Stimulated activated CD4-positive, alpha-beta T cell treated with anti-CD3 and anti-CD28 coated beads, Interleukin-1b, Interleukin-23, amount 100 ng/mL, for 1 hour (primary cell): ENCODE measurements at places on chromosomes 11 and 22.

DNA sequence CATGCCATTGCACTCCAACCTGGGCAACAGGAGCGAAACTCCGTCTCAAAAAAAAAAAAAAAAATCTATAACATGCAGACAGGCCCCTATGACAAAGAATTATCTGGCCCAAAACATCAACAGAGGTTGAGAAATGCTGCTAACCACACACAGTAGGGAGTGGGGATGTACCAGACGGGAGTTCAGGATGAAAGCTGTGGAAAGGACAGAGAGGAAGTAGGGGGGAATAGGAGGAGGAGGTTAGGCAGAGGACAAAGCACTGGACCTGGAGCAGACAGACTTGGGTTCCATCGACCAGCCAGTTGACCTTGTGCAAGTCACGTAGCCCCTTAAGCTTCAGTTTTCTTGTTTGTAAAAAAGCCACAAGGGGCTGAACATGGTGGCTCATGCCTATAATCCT is 12.5 kb downstream of the LRP4 start:
- no peak for DNase-seq

DNA sequence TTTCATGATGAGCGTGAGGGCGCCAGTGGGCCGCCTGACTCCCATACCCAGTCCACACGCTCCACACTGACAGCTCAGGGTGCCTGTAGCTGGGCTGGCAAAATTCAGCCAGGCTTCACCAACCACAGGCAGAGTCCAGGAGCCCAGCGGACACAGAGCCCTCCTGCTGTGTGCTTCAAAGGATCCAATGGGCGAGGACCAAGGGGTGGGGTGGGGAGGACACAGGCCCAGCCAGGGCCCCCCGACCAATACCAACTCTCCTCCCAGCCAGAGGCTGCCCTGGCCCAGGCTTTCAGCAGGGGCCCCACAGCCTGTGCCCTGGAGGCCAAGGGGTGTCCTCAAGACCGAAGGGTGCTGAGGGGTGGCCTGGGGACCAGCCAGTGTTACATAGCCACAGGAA is 336.1 kb downstream of the CTTN start:
- DNase-seq = no peak

DNA sequence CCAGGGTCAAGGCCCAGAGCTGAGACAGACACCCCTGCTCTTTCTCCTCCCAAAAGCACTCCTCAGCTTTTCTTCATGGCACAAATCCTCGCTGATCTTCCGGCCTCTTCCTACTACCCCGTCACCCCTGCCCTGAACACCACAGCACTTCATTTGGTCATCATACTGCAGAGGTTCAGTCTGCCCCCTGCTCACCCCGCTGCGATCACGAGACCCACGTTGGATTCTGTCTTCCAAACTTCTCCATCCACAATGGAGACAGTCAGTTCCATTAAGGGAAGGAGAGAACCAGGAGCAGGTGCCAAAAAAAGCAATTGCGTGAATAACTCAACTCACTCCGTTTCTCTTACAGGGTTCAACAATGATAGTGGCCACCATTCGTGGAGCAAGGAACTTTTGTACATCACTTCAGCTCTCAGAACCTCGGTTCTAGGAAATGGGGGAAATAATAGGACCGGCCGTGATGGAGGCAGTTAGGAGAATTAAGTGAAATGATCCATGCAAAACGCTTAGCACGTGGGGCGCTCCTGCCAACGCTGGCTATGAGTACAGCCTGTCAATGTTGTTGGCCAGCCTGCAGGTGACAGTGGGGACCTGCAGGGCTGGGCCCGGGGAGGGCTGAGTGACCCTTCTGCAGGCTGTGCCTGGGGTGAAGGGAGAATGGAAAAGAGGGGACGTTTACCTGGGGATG is 45.9 kb downstream of the MN1 start:
- no peak for DNase-seq

DNA sequence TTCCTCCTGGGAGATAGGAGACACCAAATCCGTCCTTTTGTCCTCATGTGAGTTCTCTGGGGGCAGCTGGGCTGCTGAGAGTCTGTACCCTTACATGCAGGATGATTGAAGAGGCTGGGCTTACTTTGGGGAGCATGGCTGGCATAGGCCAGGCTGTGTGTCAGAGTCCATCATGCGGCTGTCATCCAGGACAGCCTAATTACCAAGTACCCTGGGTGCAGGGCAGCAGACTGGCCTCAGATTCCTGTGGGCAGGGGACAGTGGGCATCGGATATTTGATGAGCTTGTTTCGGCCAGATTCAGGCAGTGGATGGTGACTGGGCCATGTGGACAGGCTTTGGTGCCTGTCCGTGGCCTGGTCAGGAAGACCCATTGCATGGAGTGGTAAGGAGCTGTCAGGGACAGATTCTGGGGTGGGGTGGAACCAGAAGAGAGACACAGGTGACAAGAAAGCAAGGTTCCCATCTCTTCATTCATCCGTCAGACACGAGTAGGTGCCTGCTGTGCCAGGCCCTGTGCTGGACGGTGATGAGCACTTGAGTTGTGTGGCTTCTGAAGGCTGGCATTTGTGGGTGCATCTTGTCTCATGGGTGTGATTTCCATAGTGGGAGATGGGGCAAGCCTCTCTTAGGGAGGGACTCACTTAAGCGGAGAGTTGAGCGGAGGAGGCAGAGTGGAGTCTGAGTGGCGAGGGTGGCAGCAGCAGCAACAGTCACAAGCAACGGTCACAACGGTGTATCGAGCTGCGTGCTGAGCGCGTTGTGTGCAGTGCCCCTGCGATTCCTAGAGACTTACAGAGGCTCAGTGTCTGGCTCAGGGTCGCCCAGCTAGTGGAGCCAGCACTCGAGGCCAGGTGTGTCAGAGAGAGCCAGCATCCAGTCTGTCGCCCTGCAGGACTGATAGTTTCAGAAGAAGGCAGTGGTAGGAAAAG is 48.7 kb downstream of the TBC1D22A start:
- no peak for DNase-seq

- DNase-seq = no peak
Measured at GRCh38 chr11:43278193-43278956, 33.4 kb upstream of the API5 start.

GRCh38 chr11:47372422-47372821 is 5.9 kb downstream of the SPI1 start:
- DNase-seq = no peak

DNA sequence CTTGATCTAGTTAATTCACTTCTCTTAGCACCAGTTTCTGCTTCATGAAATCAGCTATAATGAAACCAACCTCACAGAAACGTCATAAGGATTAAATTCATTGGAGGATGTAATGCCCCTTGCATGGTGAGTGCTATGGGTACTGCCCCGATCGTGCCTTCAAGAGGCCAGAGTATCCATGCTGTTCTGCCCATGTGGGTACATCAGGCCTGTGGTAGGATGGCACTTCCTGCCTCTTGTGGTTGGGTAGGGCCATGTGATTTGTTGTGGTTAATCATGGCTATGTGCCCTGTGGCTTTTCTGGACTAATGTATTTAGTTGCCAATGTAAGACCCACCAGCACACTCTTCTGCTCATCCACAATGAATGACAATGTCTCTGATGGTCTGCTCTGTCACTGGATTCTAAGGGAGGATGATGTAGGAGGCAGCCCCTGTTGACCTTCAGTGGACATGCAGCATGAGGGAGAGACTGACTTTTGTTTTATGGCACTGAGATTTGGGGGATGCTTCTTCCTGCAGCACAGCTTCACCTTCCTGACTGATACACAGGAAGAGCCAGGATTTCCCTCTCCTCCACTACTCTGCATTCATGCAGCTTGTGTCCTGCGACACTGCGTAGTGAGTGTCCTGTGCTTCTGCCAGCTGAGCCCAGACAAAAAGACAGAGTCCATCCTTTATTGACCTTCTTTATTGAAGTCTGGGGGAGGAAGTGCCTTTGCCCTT is 66.2 kb downstream of the DHCR7 start:
- no peak for DNase-seq

- no peak for DNase-seq
Measured at GRCh38 chr11:32172848-32173834, 82.3 kb downstream of the RCN1 start.

GRCh38 chr11:132535830-132536229 is 996.5 kb downstream of the OPCML start:
- no peak for DNase-seq

- no peak for DNase-seq
Measured at GRCh38 chr11:121494355-121495099, 41.8 kb upstream of the SORL1-AS1 start.

- DNase-seq = no peak
Measured at GRCh38 chr11:43575913-43576310, 104.6 kb upstream of the HSD17B12 start.

DNA sequence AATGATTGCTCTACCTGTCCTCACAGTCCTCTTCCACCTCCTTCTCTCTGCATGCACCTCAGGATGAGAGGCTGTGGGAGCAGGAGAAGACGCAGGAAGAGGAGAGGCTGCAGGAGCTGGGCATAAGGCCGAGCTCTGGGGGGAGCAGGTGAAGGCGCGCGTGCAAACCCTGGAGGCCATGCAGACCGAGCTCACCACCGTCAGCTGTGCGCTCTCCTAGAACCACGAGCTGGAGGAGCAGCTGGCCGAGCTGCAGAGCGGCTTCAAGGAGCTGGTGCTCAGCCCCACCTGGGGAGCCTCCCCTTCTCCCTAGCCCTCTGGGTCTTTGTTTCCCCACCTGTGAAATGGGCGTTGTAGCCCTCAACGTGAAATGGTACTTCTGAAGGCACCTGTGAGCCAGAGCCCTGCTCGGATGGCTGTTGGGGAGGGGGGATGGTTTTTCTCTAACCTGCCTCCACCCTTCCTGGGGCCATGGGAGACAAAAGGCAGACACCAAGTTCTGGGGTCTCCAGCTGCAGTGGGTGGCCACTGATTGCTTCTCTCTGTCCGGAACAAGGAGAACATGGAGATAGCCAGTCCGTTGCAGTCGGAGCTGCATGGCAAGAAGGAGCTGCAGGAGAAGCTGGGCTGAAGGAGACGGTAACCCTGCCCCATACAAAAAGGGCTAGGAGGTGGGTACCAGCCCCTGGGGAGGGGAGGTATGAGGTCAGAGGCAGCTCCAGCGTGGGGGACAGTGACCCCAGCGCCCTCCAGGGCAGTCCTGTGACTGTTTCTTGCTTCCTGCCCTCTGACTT is 65.2 kb upstream of the A4GALT start:
- no peak for DNase-seq

DNA sequence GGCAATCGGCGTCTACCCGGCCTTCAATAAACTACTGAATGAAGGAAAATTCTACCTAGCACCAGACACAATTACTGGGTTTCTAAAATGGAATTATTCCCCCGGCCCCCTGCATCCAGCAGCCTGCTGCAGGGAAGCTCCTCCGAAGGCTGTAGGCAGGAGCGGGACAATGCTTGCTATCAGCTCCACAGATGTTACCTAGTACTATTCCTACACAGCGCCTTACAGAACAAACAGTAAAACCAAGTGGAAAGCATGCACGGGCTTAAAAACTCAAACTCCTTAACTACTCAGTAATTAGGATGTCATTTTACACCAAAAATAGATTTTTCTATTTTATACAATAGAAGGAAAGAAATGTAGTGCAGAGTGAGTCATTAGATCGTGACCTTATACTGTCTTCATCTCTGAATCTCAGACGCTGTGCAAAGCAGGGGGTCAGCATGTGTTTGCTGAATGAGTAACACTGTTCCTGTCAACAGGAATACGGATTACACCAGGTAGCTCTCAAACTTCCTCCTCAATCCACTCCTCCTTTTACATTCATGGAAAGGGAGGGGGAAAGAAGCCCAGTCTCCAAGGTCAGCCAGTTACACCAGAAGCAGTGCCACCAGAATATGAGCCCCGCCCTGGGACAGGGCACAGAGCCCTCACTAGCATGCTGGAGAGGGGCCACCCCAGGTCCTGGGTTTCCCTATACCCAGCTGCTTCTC is 74.9 kb downstream of the PACSIN2 start:
- DNase-seq = no peak

DNA sequence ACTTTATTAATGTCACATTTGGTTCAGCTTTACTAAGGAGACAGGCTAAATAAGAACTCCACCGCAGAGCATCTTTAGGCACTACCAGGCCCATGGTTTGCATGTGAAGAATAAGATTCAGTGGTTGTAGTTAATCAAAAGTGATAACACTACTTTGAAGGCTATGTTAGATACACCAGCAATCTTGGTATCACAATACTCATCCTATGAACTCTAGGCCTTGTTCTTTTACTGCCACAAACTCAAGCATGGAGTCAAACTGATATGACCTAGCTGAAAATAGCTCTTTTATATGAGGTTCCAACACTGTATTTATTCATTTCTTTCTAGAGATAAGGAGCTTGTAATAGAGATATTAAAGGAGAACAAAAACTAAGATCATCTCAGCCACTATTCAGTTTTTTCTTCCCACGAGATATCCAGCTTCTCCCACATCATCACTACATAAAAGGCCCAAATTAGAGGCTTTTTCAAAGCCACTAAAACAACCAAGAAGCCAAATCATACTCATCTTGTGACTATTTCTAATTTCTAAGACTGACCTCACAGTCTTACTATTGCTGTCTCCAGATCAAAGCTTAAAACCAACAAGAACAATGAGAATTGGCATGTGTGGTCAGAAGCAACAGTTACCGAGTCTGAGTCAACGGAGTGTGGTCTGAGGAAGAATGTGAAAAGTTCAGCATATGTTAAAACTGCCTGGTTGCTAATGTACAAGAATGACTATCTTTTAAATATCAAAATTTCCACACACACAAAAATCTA is 25.1 kb upstream of the GUCY1A2 start:
- DNase-seq = no peak

DNA sequence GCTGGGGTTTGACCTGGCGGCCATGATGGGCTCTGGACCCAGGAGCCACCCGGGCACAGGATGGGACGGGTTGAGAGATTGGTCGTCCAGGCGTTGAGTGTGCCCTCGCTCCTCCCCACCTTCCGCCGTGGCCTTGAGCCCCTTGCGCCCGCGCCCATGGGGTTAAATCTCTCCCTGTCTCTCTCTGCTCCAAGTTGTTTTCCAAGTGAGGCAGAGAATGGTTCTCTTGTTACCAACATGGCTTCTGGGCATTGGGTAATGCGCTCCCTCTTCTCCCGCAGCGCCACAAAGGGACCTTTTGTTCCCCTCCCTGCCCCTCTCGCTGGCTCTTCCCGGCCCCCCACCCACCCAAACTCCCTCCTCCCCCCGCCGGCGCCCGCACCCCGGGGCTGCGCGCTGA is 18.8 kb upstream of the PICK1 start:
- no peak for DNase-seq

DNA sequence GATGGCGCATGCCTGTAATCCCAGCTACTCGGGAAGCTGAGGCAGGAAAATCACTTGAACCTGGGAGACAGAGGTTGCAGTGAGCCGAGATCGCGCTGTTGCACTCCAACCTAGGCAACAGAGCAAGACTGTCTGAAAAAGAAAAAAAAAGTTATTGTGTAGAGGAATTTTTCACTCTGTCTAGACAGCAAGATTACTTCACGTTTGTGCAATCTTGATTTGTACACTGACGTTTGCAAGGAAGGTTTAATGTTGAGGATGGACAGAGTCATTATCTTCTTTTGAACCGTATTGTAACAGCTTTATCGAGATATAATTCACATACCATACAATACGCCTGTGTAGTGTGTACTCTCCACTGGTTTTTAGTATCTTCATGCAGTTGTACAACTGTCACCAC is 3.7 kb downstream of the CTTN start:
- DNase-seq = no peak
